Activated CD4-positive, alpha-beta T cell treated with anti-CD3 and anti-CD28 coated beads, Interleukin-2, Interleukin-6, amounts not matched to agents 100 ng/mL and 50 ng/mL, durations not matched to agents 16 hours and 8 hours (primary cell): ENCODE measurements at places on chromosomes 12 and 14.

DNA sequence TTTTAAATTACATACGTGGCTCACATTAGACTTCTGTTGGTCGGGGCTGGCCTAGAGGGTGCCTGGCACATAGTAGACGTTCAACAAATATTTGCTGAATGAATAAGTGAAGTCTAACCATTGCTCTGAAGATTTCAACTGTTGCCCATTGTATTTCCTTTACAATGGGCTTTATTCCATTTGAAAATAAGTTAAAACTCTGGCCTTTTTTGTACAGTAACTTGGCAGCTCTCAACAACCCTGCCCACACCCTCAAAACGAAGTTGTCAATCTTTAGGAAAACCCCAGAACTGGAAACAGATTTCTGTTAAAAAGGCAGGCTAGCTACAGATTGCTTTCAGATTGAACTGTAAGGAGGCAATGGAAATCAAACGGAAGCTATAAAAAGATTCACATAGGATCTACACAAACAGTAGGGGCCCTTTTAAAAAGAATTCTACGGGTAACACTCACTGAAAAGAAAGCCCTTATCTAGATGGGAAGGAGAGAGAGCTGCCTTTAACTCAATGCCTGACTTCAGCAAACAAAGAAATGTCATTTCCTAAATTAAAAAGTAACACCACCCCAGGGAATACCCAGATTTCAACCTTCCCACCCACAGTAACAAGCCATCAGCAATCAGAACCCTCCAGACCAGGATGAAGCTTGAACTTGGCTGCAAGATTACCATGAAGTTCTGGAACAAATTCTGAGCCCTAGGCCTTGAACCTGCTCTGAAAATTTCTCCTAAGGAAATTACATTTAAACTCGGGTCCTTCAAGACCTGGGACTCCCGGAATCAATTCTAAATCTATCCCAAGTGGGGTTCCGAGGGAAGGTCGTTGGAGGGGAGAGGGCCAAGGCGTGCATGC lies 1.4 kb downstream of the WSB2 start:
- DNase-seq, result no peak

GRCh38 chr12:47757840-47758583 lies 668 bp downstream of the RAPGEF3 start:
- no peak for DNase-seq

DNA sequence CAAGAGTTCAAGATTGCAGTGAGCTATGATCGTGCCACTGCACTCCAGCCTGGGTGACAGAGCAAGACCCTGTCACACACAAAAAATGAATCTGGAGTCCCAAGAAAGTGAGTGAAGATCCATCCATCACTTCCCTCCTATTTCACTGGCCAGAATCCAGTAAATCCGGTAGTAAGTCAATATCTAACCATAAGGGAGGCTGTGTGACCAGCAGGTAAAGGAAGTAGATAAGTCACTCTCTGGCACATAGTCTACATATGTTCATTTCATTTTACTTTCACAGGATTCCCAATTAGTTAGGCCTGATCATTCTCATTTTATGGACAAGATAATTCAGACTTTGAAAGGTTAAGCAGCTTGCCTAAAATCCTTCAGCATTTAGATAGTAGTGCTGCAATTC lies 11.9 kb upstream of the TCP11L2 start:
- DNase-seq, result no peak

GRCh38 chr12:130646716-130647370 lies 69.3 kb downstream of the RIMBP2 start:
- DNase-seq, result no peak

- DNase-seq, result no peak
Observed at GRCh38 chr14:92590176-92590575, 76.6 kb downstream of the RIN3 start.

GRCh38 chr12:51392556-51393237 lies 1.5 kb upstream of the GALNT6 start:
- DNase-seq, result peak; percentile 23

GRCh38 chr12:129109174-129110001 lies 256.1 kb downstream of the GLT1D1 start:
- no peak for DNase-seq

DNA sequence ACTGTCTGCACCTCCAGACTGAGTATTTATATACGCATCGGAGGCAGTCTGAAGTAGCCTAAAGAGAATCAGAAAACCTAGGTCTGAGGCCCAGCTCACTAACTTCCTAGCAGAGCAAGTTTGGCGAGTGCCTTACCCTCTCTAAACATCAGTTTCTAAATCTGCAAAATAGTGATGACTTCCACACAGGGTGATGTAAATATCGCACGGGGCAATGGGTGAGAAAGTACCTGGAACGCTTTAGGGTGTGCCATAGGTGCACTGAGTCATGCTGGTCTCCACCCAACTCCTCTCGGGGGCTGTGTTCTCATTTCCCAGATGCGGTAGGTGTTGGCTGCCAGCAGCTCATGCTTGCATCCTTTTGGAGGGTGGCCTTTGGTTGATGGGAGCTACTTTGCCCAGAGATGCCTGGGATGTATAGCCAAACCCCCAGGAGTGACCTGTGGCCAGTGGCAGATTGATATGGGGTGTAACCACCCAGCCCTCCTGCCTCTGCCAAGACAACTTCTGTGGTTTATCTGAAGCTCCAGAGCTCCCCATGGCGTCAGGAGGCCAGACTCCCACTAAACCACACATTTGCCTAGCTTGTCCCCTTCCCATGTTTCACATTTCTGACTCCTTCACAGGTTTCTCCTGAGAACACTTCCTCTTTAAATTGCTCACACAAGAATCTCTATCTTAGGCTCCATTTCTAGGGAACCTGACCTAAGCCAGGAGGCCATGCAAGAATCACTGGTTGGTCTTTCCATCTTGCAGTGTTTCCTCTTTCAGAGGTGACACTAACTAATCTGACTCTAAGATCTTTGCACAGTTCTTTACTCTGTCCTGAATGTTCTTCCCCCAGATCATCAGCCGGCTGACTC lies 62.0 kb upstream of the TUNAR start:
- DNase-seq, result no peak

GRCh38 chr12:124758266-124759220 lies 105.1 kb downstream of the SCARB1 start:
- DNase-seq, result no peak

DNA sequence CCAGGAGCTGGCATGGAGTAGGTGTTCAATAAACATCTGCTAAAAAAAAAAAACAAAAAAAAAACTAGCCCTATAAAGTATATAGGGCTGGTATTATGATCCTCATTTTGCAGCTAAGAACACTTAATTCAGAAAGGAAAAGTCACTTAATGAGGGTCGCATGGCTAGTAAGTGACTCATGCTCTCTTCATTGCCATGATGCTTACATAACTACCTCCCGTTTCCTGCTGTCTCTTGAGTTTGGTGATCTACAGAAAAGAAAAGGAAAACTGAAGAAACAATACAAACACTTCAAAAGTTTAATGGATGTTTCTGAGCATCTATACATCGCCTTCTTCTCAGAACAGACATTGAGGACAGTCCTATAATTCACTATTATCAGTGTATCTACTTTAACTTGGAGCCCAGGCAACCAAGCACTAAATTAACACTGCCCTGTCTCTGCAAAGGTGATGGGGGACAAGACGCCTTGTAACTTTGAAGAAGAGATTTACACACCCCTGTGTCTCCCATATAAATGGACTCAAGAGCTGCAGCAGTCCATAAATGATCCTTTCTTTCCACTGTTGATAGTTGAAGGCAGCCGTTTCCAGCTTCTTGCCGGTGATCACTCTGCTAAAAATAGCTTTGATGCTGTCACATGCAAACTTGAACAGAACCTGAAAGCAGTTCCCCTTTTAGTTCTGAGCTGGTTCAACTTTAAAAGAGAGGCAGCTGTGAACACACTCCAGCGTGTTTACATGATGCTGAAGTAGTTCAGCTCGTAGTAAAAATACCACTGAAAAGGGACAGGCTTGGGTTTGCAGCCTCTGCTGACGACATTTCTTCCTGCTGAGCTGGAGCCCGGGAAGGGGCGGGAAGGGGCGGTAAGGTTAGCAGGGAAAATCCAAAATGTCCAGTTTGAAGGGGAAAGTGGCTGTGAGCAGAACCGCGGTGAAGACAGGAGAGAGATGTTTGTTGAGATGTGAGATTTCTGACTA lies 113.3 kb downstream of the FOXN3 start:
- DNase-seq, result peak; percentile 19

GRCh38 chr14:95128140-95128539 lies 29.2 kb downstream of the DICER1 start:
- no peak for DNase-seq

- DNase-seq, result no peak
Observed at GRCh38 chr12:69151254-69151764, 88.1 kb upstream of the CPSF6 start.

GRCh38 chr12:103774977-103775560 lies 66.0 kb downstream of the NT5DC3 start:
- no peak for DNase-seq

GRCh38 chr14:99361596-99362215 lies 89.7 kb upstream of the BCL11B start:
- no peak for DNase-seq

GRCh38 chr12:56634242-56634836 lies 4.2 kb upstream of the BAZ2A start:
- peak; percentile 19 for DNase-seq

GRCh38 chr14:56340932-56341331 lies 222.7 kb downstream of the PELI2 start:
- no peak for DNase-seq

DNA sequence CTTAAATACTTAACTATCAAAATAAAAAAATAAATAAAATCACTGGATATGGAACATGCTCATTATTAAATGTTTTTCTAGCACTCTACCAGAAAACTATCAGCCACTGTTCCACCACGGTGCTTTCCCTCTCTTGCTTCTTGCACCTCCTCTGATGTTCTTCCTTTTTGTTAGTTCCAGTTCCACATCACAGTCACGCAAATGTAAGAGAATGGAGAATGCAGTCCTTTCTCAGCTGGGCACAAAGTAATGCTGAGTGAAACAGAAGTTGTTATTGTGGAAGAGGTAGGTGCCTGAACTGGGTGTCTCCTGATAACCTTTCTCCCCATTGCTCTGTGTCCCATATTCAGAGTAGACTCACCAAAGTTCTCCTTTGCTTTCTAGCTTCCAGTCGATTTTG lies 1116.9 kb upstream of the TMEM132C start:
- no peak for DNase-seq
